ENCODE measurements at places on chromosomes 2 and 18.

- peak overlapping the region; percentile 91 for H3K4me3 ChIP-seq
- peaks cover 7% of the 10 kb centered on the region for H3K4me1 ChIP-seq
- no peaks in the 10 kb centered on the region for H3K27me3 ChIP-seq
These were observed 1.2 kb upstream of the MZT2A start for GRCh38 chr2:131493199-131493968.

DNA sequence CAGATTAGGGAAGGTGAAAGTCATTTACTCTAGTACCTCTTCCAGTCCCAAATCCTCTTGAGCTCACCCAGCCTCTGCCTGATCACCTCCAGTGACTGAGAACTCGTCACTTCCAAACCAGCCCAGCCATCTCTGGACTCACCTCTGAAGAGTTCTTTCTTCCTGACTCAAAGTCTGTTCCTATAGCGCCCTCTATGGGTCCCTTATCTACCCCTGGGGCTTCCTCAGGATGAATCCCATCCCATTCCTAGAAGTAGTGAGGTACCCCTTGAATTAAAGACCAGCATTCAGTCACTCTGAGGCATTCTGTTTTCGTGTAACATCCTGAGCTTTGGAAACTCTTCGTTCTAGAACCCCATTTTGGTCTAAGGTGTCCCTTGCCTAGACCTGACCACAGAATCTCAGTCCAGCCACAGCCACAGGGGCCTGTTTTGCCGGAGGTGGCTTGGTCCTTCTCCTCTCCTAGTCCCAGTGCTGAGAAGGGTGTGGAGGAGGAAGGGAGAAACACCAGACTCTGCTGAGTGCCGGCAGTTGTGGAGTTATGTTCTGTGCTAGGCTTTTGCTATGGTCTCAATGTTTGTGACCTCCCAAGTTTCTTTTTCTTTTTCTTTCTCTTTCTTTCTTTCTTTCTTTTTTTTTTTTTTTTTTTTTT is 32.7 kb downstream of the SIX3 start:
- H3K27me3 ChIP-seq, result peaks cover 5% of the 10 kb centered on the region
- no peak overlapping the region for H3K4me3 ChIP-seq
- H3K4me1 ChIP-seq, result peaks cover 17% of the 10 kb centered on the region
- peak; percentile 57 for DNase-seq

DNA sequence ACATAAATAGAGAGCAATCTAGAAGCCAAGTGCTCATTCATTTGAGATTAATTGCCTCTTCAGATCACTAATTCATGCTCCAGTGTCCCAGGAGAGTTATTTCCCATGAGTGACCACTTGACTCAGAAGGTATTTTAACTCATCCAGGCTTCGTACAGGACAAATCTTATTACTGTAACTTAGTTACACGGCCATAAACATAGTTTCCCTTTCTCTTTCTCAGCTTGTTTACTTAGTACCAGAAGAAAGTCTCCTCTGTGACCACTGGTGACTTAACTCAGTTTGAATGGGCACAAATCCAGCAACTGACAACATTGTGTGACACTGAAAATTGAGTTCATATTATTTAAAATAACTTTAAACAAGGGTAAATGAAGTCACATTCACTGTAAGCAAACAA is 25.3 kb downstream of the MMADHC start:
- peaks cover 10% of the 10 kb centered on the region for H3K4me1 ChIP-seq
- no peak overlapping the region for H3K27ac ChIP-seq
- no peak for DNase-seq
- H3K4me3 ChIP-seq, result no peak overlapping the region

GRCh38 chr2:187445051-187445450 is 3.0 kb downstream of the CALCRL start:
- no peaks in the 10 kb centered on the region for H3K36me3 ChIP-seq
- H3K27me3 ChIP-seq, result no peaks in the 10 kb centered on the region
- H3K27ac ChIP-seq, result no peak overlapping the region

DNA sequence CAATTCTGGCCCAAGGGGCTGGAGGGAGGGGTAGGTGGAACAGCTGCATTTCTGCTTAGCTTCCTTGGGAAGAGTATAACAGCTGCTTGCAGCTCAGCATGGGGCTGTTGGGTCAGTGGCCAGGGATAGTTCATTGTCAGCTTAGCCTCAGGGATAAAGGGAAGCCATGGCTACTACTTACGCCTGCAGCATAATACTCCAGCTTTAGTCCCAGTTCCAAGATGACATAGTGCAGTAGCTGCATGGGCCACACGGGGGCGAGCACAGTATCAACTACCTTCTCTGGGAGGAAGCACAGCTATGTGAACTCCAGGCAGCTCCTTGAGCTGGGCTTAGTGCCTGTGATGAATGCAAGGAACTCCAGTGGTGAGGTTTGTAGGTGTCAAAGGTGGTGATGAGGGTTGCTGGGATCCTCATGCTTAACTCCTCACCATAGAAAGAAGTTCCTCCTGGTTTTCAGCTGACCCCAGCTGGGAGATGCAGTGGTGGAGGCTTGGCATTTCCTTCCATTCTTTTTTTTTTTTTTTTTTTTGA is 35.4 kb upstream of the RHOB start:
- DNase-seq, result no peak
- H3K27me3 ChIP-seq, result no peaks in the 10 kb centered on the region
- no peaks in the 10 kb centered on the region for H3K36me3 ChIP-seq
- H3K27ac ChIP-seq, result no peak overlapping the region
- peaks cover 7% of the 10 kb centered on the region for H3K4me1 ChIP-seq
- H3K4me3 ChIP-seq, result no peak overlapping the region

DNA sequence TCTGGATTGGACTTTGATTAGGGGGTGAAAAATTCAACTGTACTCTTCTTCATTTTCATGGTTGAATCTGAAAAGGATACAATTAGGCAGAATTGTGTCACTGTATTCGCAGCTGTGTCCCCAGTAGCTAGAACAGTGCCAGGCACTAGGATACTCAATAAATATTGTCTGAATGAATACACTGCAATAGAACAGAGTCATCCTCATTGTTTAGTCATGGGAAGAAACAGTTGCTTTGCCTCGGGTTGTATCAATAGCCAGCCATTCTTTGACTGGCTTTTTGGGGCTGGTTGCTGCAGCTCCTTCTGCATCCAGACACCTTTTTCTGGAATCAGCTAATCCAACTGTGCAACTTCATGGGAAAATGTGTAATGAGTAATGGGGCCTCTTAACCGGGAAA is 18.1 kb upstream of the DYNC1I2 start:
- H3K27me3 ChIP-seq, result no peaks in the 10 kb centered on the region
- H3K36me3 ChIP-seq, result no peaks in the 10 kb centered on the region
- H3K27ac ChIP-seq, result no peak overlapping the region
- no peak overlapping the region for H3K4me3 ChIP-seq
- DNase-seq, result no peak

DNA sequence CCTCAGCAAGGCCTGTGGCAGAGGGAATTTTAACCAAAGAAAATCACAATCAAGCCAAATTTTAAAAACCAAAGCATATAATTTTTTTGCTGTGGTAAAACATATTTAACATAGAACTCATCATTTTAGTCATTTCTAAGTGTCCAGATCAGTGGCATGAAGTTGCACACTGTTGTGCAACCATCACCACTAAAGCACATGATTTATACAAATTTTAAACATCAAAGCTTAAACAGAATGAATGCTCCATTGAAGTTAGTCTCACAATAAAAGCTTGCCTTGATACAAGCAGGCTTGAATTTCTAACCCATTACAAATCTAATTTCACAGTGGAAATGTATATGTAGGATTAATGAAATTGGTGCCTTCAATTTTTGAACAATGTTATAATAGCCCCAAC is 31.2 kb downstream of the FTCDNL1 start:
- no peak overlapping the region for H3K4me3 ChIP-seq
- no peaks in the 10 kb centered on the region for H3K4me1 ChIP-seq
- H3K36me3 ChIP-seq, result no peaks in the 10 kb centered on the region
- no peak overlapping the region for H3K27ac ChIP-seq

DNA sequence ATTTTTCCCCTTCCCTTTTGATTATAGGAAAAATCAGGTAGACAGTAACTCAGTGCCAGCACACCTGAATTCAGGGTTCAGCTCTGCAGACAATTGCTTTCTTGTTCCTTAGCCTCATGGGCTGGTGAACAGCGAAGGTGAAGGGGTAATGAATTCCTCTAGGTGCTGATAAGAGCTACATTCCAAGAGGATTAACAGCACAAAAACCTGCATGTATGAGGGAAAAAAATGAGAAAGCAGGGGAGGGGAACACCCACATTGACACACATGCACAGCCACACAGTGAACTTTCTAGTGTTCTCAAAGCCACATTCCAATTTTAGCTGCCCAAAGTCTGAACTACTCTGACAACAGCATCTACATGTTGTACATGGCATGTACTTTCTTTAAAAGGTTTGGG is 46.1 kb downstream of the SPATS2L start:
- H3K27ac ChIP-seq, result peak overlapping the region; percentile 58
- H3K4me3 ChIP-seq, result no peak overlapping the region
- H3K36me3 ChIP-seq, result no peaks in the 10 kb centered on the region
- peak; percentile 59 for DNase-seq
- H3K27me3 ChIP-seq, result no peaks in the 10 kb centered on the region

GRCh38 chr2:24058564-24059271 is 9.2 kb downstream of the FKBP1B start:
- no peaks in the 10 kb centered on the region for H3K36me3 ChIP-seq
- no peak for DNase-seq
- no peaks in the 10 kb centered on the region for H3K4me1 ChIP-seq
- no peak overlapping the region for H3K27ac ChIP-seq

DNA sequence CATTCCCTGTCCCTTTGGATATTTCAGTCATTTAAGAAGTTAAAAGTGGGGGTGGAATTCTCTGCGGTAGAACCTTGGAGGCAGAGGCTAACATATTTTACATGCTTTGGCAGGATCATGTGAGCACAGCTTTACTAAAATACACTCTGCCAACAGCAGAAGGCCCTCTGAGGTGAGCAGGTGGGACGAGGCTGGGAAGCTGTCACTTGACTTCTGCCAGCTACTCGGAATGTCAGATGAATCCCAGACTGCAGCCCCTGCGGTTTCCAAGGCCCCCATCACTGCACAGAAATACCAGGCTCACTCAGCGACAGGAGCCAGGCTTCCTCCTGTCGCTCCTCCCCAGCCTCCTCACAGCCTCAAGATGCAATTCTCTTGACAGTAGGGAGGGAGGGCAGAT is 220.9 kb upstream of the REV1 start:
- H3K36me3 ChIP-seq, result no peaks in the 10 kb centered on the region
- H3K27ac ChIP-seq, result no peak overlapping the region
- no peaks in the 10 kb centered on the region for H3K4me1 ChIP-seq
- DNase-seq, result no peak

All from keratinocyte (primary cell).